ENCODE measurements at places on chromosomes 7 and 10.
A peak's percentile ranks its signal among the peaks of the same experiment; 100 is the strongest.

DNA sequence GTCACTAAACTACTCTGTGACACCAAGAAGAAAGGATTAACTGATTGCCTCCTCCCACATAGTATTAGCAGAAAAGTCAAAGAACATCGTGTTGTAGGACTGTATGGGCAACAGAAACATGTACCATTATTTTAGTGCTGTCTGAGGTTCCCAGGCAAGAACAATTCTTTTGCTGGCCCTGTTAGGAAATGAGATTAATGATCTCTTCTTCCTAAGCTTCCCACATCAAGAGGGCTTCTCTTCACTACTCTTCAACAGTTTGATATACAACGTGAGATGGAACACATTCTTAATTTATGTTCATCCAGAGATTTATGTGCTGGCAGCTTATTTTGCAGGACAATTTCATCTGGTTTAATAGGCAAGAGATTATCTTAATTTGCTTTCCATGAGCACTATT is 219.6 kb downstream of the DOCK4 start:
- H3K4me3 ChIP-seq, result no peak overlapping the region
- no peaks in the 10 kb centered on the region for H3K36me3 ChIP-seq
- DNase-seq, result no peak
- no peaks in the 10 kb centered on the region for H3K27me3 ChIP-seq
- H3K4me1 ChIP-seq, result no peaks in the 10 kb centered on the region

GRCh38 chr10:16592378-16592777 is 70.7 kb upstream of the C1QL3 start:
- peaks cover 14% of the 10 kb centered on the region for H3K36me3 ChIP-seq
- H3K27ac ChIP-seq, result peak overlapping the region; percentile 42
- H3K27me3 ChIP-seq, result no peaks in the 10 kb centered on the region
- DNase-seq, result no peak
- no peaks in the 10 kb centered on the region for H3K4me1 ChIP-seq

DNA sequence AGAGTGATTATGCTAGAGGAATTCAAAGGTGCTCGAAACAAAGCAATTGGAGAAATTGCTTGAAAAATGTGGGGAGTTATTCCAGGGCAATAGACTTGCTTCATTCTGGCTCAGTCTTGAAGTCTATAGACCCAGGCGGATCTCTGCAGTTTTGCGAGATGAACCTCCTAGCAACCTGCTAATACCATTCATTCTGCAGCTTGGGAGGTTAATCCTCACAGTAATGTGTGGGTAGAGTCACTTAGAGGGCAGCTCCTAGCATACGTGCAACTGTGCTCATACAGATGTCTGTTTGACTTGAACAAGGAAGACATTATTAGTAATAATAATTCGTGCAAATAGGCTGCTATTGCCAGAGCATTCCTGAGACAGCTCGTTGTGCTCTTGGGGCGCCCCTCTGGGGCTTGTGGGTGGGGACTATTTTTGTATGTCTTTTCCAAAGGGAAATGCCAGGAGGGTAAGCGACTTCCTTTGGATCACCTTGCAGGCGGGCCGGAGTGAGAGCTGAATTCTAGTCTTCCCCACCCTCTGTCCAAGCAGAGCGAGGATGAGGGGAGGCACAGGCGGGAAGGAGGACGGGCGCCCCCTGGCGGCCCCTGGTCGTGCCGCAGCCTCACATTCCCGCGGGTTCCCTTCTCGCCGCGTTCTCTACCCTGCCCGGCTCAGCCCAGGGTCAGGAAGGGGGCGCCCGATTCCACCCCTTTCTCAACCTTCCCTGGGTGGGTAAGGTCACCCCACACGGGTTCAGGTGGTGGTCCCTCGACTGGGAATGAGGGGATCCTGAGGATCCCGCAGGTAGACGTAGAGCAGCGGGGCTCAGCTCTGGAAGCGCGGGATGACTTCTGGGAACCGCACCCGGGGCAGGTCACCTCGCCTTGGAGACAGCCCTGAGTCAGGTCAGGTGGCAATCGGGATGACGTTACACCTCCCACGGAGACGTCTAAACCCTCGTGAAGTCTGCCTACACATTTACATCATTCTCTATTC is 241.5 kb downstream of the PHTF2 start:
- H3K4me3 ChIP-seq, result no peak overlapping the region
- DNase-seq, result peak; percentile 41
- H3K27ac ChIP-seq, result no peak overlapping the region
- H3K36me3 ChIP-seq, result no peaks in the 10 kb centered on the region
- no peaks in the 10 kb centered on the region for H3K4me1 ChIP-seq

- H3K4me3 ChIP-seq, result no peak overlapping the region
- peaks cover 5% of the 10 kb centered on the region for H3K4me1 ChIP-seq
- no peak for DNase-seq
These were observed 5.7 kb upstream of the TIAL1 start for GRCh38 chr10:119602241-119603095.

GRCh38 chr7:21966271-21966670 is 20.6 kb upstream of the CDCA7L start:
- peaks cover 38% of the 10 kb centered on the region for H3K27me3 ChIP-seq
- DNase-seq, result no peak
- no peaks in the 10 kb centered on the region for H3K36me3 ChIP-seq

DNA sequence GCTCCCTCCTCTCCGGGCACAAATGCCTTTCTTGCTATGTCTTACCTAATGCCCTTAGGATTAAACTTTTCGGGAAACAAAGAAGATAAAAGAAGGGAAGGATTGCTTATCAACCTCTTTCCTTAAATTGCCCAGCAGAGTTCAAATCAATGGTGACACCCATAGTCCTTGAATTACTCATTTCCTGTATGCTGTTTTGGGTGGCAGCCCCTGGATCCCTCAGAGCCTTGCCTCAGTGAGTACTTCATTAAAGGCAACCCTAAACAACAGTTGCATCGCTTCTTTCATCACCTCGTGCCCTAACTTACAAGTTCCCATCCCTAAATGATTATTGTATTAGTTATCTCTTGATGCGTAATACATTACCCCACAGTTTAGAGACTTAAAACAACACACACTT is 31.6 kb upstream of the WAPL start:
- no peaks in the 10 kb centered on the region for H3K36me3 ChIP-seq
- H3K4me1 ChIP-seq, result no peaks in the 10 kb centered on the region
- DNase-seq, result no peak
- no peaks in the 10 kb centered on the region for H3K27me3 ChIP-seq
- no peak overlapping the region for H3K4me3 ChIP-seq
- H3K27ac ChIP-seq, result no peak overlapping the region

DNA sequence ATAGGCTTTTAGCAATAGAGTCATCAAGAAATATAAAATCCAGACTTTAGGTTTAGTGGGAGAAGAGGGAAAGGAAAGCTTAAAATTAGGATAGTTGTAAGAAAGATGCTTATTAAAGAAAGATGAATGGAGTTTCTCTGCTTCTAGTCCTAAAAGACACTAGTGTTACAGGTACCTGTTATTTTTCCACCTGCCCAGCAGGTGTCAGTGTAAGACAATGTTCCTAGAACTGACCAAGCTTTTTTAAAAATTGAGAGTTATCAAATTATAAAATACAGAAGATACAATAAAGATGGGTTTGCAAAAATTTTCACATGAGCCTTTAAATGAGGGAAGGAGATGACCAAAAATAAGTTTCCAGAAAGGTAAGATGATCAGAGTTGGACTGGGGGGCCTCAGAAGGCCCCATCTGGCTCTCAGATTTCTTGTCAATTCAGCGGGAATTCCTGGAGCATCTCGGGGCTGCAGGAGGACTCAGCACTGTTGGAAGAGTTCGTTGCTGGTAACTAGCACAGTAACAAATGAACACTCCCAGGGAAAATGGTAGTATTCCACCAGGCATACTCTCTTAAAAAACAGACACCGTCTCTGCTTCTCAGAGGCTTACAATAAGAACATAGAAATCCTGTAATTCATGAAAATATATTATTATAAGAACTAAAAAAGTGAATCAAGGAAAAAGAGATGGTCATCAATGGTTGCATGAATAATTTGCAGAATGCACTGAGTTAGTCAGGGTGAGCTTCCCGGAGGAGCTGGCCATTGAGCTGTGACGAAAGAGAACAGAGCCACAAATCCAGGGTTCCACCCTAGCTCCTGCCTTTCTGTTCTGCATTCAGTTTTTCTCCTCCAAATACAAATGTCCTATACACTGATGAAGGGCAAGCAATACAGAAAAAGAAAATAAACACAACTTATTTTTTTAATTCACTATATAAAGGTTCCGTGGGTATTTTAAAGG is 71.8 kb upstream of the PIK3CG start:
- peaks cover 24% of the 10 kb centered on the region for H3K27me3 ChIP-seq
- no peaks in the 10 kb centered on the region for H3K4me1 ChIP-seq
- H3K4me3 ChIP-seq, result no peak overlapping the region
- no peaks in the 10 kb centered on the region for H3K36me3 ChIP-seq
- DNase-seq, result no peak

GRCh38 chr7:68684996-68685395 is 913.3 kb upstream of the AUTS2 start:
- H3K27ac ChIP-seq, result no peak overlapping the region
- H3K4me1 ChIP-seq, result no peaks in the 10 kb centered on the region
- no peaks in the 10 kb centered on the region for H3K27me3 ChIP-seq
- H3K36me3 ChIP-seq, result no peaks in the 10 kb centered on the region
- no peak for DNase-seq

- no peak overlapping the region for H3K4me3 ChIP-seq
- no peak for DNase-seq
- no peak overlapping the region for H3K27ac ChIP-seq
- H3K36me3 ChIP-seq, result no peaks in the 10 kb centered on the region
- no peaks in the 10 kb centered on the region for H3K4me1 ChIP-seq
- H3K27me3 ChIP-seq, result peaks cover 21% of the 10 kb centered on the region
These were observed 25.2 kb upstream of the OTUD1 start for GRCh38 chr10:23413629-23414089.

DNA sequence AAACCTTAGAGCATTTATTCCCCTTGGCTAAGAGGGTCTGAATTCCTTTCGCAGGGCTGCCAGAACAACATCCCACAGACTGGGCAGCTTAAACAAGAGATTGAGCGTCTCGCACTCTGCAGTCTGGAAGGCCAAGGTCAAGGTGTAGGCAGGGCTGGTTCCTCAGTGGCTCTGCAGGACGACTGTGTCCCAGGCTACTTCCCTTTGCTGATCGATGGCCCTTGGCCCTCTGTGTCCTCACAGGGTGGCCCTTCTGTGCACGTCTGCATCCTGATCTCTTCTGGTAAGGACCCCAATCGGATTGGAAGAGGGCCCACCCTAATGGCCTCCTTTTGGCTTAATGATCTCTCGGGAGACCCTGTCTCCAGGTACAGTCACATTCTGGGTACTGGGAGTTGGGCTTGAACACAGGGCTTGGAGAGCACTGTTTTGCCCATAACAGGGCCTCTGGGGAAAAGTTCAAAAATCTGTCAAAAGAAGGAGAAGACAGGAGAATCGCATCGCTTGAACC is 35.1 kb upstream of the DNAJB6 start:
- H3K4me3 ChIP-seq, result peak overlapping the region; percentile 52
- H3K27me3 ChIP-seq, result no peaks in the 10 kb centered on the region
- DNase-seq, result no peak
- H3K27ac ChIP-seq, result peak overlapping the region; percentile 94
- peaks cover 22% of the 10 kb centered on the region for H3K36me3 ChIP-seq
- peaks cover 59% of the 10 kb centered on the region for H3K4me1 ChIP-seq

DNA sequence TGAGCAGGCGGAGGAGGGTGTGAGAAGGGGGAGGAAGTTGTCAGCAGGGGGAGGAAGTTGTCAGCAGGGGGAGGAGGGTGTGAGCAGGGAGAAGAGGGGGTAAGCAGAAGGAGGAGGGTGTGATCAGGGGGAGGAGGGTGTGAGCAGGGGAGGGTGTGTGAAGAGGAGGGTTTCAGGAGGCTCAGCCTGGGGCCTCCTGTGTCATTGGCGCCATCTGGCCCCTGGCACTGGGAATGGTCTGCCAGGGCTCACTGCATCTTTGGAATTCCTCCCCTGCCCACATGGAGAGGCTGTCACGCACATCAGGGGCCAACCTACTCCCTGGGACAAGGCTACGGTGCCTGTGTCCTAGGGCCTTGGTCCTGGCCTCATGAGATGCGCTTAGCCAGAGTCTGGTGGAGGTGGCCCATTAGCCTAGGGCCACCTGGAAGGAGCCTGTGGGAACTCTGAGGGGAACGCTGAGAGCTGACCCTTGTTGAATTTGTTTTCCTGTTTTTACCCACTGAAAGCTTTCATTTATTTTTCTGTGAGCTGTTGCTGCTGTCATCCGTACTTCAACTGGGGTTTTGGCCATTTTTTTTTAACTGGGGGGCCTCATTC is 18.0 kb downstream of the CAMK2B start:
- peaks cover 5% of the 10 kb centered on the region for H3K4me1 ChIP-seq
- peak overlapping the region; percentile 73 for H3K27ac ChIP-seq
- DNase-seq, result peak; percentile 10
- peaks cover 19% of the 10 kb centered on the region for H3K27me3 ChIP-seq
- no peak overlapping the region for H3K4me3 ChIP-seq
- H3K36me3 ChIP-seq, result no peaks in the 10 kb centered on the region

DNA sequence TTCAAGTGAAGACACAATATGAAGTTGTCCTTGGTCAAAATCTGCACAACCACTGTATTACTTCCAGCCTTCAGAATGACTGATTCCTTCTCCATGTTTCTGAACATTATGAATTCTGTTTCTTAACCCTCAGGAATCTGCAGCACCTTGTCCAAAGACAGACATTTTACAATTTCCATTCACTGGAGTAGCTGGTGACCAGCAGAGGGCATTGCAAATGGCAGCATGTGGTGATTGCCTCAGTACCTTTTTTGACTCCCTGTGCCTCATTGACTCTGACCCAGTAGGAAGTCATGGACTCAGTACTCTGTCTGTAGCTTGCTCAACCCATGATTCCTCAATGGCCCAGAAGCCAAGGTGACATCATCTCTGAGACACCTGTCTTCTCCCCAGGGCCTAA is 879 bp upstream of the VPS41 start:
- H3K4me3 ChIP-seq, result no peak overlapping the region
- no peak overlapping the region for H3K27ac ChIP-seq
- H3K4me1 ChIP-seq, result peaks cover 26% of the 10 kb centered on the region

DNA sequence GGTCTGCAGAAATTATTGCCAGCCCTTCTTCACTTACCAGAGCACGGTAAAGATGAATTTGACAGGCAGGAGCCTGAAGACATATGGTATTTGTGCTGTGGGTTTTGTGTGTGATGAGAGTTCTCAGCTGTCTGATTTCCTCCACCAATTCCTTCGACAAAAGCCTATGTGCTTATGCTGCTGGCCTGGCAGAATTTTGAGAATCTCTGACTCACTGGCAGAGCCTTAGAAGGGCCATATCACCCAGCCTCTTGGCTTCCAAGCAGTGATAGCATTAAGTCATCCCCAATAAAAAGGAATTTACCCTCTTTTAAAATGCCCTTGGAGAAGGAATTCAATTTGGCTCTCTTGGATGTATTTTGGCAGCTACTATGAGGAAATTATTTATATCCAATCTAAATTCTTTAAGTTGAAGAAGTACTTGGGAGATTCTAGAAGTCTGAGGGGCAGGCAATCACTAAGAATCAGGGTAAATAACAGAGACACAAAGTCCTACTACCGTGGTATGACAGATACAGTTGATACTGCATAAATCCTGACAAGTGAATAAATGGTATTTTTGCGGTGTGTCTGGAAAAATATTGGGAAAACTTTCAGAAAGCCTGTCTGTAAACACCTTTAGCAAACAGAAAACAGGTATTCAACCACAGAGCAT is 68.6 kb upstream of the EFCAB10 start:
- H3K27me3 ChIP-seq, result no peaks in the 10 kb centered on the region
- peaks cover 22% of the 10 kb centered on the region for H3K4me1 ChIP-seq
- no peak for DNase-seq
- H3K4me3 ChIP-seq, result no peak overlapping the region
- H3K27ac ChIP-seq, result no peak overlapping the region
